ENCODE measurements at places on chromosomes 5 and 9. TPM values are rescaled to one million over a fixed set of nuclear protein-coding genes. Genes with fewer than 3 reads are reported as not detected.
A peak's percentile ranks its signal among the peaks of the same experiment; 100 is the strongest.

The GDNF gene
- total RNA-seq: not detected

DNA sequence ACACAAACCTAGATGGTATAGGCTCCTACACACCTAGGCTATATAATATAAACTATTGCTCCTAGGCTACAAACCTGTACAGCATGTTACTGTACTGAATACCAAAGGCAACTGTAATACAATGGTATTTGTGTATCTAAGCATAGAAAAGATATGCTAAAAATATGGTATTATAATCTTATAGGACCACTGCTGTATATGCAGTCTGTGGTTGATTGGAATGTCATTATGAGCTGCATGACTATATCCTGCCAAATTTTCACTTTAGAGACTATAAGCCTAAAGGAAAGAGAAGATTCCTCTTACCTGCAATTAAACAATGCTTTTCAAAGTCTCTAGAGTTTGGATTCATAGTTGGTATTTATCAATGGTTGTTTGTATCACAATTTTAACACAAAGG lies 24.7 kb upstream of the ACOT12 start:
- no peak overlapping the region for H3K4me3 ChIP-seq
- no peaks in the 10 kb centered on the region for H3K4me1 ChIP-seq
- no peak overlapping the region for H3K27ac ChIP-seq
- DNase-seq: no peak
- H3K36me3 ChIP-seq: no peaks in the 10 kb centered on the region

GRCh38 chr9:114387680-114388356 lies at the start of gene AKNA:
Gene AKNA, minus strand, starts transcription at chr9:114387982. Its CDS starts 6,649 bp downstream, at chr9:114381333.
- H3K36me3 ChIP-seq: no peaks in the 10 kb centered on the region
- peak; percentile 62 for DNase-seq
- H3K27ac ChIP-seq: peak within 1 kb of the TSS; percentile 53
- peak within 1 kb of the TSS; percentile 42 for H3K4me3 ChIP-seq

DNA sequence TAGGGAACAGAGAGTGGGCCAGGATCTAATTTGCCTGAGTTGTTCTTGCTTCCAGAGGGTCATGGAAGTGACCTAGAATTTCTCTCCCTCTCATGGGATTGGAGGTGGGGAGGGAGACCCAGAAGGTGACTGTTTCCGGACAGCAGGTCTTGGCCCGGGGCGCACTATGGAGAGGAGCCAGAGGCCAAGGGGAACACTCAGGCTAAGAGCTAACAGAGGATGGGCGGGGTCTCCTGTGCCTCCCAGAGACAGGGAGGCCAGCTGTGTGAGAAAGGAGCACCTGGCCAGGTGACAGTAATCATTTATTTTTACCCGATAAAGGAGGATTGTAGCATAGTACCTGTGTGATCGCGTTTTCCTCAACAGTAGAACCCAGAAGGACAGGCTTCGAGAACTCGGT lies 50.9 kb upstream of the ANKH start:
- H3K27me3 ChIP-seq: no peaks in the 10 kb centered on the region
- peak; percentile 82 for DNase-seq
- H3K36me3 ChIP-seq: no peaks in the 10 kb centered on the region
- no peak overlapping the region for H3K27ac ChIP-seq
- no peak overlapping the region for H3K4me3 ChIP-seq
- H3K4me1 ChIP-seq: no peaks in the 10 kb centered on the region

- H3K4me3 ChIP-seq: no peak overlapping the region
- no peaks in the 10 kb centered on the region for H3K36me3 ChIP-seq
- no peak for DNase-seq
- H3K4me1 ChIP-seq: peaks cover 5% of the 10 kb centered on the region
Observed at GRCh38 chr5:100787648-100788047, 115.4 kb downstream of the ST8SIA4 start.

Data from pancreas (tissue), 10 donors.